ENCODE measurements at places on chromosomes 1 and 21.

DNA sequence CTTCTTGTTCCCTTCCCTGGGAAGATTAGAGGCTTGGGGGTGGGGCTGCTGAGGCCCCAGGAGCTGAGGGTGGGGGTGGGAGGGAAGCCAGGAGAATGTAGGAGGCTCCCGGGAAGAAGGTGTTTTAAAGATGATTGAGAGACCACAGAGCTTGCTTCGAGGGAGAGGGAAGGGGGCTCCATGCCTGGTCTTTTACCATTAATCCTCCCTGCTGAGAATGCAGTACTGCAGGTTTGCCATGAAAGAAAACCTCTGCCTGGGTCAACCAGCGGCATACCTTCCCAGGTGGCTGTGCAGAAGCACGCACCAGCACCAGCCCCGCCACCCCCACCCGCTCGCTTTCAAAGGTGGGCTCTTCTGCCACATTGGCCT is 15.4 kb downstream of the ABCA4 start:
- DNase-seq: no peak

DNA sequence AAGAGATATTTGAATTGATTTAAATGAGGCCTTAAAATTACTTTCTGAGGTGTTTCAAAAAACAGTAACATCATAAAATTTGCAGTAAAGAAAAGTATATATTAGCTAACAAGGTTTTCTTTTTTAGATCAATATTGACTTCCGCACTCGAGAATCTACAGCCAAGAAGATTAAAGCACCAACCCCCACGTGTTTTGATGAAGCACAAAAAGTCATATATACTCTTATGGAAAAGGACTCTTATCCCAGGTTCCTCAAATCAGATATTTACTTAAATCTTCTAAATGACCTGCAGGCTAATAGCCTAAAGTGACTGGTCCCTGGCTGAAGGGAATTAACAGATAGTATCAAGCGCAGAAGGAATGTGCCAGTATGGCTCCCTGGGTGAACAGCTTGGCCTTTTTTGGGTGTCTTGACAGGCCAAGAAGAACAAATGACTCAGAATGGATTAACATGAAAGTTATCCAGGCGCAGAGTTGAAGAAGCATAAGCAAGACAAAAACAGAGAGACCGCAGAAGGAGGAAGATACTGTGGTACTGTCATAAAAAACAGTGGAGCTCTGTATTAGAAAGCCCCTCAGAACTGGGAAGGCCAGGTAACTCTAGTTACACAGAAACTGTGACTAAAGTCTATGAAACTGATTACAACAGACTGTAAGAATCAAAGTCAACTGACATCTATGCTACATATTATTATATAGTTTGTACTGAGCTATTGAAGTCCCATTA is 3.6 kb downstream of the RGS1 start:
- no peak for DNase-seq

DNA sequence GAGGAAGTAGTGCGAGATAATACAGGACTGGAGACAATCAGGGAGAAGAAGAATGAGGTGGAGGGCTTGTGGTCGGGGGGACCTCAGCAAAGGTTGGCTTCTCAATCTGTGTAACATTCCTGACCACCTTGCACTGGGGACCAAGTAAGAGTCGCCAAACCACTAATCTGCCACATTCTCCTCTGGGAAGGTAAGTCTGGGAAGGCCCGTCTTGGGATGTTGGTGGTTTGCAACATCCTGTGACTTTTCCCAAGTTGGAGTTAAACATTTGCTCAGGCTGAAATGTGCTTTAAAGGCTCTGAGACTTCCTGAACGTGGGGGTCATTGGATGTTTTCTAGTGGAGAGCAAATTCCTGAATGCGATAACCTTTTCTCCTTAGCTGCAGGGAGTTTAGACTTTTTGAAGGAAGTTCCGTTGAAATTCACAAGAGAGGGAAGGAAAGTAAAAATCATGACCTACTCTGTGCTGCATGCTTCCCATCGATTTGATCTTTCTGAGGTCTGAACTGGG is 325.9 kb downstream of the RPS6KC1 start:
- no peak for DNase-seq

GRCh38 chr1:25834894-25835293 is 15.1 kb downstream of the MTFR1L start:
- DNase-seq: no peak

- DNase-seq: no peak
These were observed 70.7 kb upstream of the MUTYH start for GRCh38 chr1:45410850-45411509.

Measured in NCI-H1436 (cell line).